Mesangial cell (primary cell): ENCODE measurements at places on chromosomes 6 and 20. TPM values are rescaled to one million over a fixed set of nuclear protein-coding genes. Genes with fewer than 3 reads are reported as not detected.

SLA2 gene
- not detected in 2 replicates for total RNA-seq

BPIFB2 gene
- not detected in 2 replicates for total RNA-seq

EXOC2 gene
- total RNA-seq, result 18.3 and 25.6 TPM in 2 replicates

GPR6 gene
- total RNA-seq, result not detected in 2 replicates

HLA-DOB gene
- total RNA-seq, result 0.16 TPM in 1 of 2 replicates, not detected in the other

SLC22A16 gene
- total RNA-seq, result 2.3 TPM in 1 of 2 replicates, not detected in the other

HCRTR2 gene
- total RNA-seq, result not detected in 2 replicates

DDO gene
- total RNA-seq, result 0.16 and 0.25 TPM in 2 replicates

ENPP3 gene
- total RNA-seq, result 0.13 TPM in 1 of 2 replicates, not detected in the other
